ENCODE measurements at places on chromosomes 16 and 17.
A peak's percentile ranks its signal among the peaks of the same experiment; 100 is the strongest.

GRCh38 chr16:69890114-69890891, 60.8 kb upstream of the CLEC18A start:
- no peak for DNase-seq

GRCh38 chr17:802901-803881, 21.0 kb downstream of the MRM3 start:
- DNase-seq, result no peak

DNA sequence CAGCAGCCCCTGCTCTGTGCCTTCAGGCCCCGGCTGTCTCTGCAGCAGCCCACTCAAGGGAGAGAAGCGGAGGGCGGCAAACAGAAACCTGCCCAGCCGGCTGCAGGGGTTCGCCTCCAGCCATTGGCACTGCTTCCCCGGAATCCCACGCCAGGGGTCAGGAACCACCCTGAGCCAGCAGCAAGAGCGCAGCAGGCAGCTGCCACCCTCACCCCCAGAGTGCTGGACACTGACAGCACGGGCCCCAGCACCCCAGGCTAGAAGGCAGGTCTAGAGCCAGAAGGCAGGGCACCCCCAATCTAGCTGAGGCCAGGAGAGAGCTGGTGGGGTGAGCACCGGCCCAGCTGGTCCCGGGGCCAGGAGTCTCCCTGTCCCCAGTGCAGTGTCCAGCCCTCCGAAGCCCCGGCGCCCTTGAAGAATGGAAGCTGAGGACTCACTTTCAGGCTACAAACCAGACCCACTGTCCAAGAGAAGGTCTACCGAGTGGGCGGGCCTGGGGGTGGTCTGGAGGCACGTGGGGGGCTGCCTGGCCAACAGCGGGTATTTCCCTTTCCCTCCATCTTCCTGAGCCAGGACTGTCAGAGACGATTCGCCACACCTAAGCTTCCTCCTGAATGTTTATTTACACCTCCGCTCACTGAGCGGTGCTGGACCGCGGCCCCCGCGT, 8.4 kb downstream of the UBALD2 start:
- no peak for DNase-seq

- DNase-seq, result no peak
Observed at GRCh38 chr17:6304894-6305612, 129.9 kb downstream of the AIPL1 start.

DNA sequence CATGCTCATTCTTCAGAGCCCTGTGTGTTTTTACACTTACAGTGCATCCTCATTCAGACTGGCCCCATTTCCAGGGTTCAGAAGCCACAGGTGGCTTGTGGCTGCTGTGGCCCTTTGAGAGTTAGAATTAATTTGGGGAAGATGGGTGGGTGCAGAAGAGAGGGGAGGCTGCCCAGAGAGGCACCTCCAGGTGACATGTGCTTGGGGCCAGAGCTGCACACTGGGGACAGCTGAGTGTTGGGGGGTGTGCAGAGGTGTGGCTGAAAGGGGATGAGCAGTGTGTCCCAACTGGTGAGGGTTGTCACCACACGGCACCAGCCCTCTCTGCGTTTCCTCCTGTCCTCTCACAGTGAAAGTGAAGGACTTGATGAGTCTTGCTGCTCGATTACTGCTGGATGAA, 6.9 kb upstream of the EIF1 start:
- DNase-seq, result no peak

DNA sequence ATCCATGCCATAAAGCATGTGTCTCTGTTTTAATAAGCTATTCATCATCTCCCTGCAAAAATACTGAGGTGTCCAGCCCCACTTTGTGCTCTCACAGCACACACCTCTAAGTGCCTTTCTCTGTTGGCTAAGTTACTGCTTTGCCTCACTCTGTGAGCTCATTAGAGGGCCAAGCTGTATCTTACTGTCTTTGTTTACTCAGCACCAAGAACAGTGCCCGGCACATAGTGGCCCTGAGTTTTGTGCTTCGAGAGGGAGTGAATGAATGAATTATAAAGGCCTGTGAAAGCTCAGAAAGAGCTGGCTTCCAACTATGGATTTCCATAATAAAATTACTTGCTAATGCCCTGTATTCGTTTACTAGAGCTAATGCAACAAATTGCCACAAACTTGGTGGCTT, 50.2 kb upstream of the NOG start:
- peak; percentile 33 for DNase-seq

DNA sequence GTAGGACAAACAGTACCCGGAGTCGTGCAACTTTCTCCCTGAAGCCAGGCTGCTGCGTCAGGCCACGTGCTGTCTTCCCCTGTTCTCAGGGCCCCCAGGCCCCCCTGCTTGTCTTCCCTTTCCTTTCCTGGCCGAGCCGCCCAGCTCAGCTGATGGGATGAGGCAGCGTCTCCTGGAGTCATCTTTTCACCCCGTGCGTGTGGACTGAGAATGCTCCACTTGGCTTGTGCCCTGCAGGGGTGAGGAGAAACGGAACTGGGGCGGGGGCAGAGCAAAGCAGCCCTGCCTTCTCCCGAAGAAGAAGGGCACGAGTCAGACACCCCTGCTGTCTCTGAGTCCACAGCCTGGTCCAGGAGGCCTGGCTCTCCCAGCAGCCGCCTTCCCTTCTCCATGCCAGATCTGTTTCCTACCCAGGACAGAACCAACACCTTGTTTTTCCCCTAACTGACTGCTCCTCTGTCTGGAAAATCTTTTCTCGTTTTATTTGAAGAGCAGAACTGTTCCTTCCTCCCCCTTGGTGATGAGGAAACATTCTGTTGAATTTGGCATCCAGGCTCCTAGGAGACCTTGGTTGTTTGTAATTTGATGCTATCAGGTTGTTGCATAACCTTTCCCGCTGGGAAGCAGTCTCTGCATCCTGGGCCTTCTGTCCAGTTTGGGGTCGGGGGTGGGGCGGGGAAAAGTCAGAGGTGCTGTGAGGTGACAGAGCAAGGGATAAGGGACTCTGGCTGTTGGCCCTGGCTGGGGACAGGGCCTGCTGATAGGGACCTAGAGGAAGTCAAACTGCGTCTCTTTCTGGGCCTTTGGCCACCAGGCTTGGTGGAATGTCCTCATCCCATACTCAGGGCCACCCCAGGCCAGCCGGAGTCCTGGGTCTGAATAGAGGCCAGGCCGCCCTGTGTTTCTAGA, 78.8 kb downstream of the WIPI1 start:
- peak; percentile 52 for DNase-seq

- no peak for DNase-seq
Observed at GRCh38 chr17:83178533-83179304, 99.3 kb downstream of the METRNL start.

GRCh38 chr17:70961341-70961740, 792.0 kb downstream of the KCNJ2 start:
- no peak for DNase-seq

DNA sequence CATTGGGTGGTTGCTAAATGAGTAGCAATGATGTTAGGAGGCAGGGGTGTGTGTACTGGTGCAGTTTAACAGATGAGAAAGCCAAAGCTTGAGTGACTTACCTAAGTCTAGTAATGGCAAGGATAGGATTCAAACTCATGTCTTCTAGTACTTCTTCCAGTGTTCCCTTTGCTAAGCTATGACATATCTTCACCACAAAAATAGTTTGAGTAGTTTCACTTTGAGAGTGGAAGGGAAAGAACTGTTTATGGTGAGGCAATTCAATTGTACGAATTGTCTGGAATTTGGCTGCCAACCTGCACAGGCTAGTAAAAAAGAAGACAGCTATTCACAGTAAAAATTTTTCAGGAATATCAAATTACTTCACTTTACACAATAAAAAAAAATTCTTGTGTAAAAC, 138.0 kb downstream of the NLK start:
- DNase-seq, result no peak

DNA sequence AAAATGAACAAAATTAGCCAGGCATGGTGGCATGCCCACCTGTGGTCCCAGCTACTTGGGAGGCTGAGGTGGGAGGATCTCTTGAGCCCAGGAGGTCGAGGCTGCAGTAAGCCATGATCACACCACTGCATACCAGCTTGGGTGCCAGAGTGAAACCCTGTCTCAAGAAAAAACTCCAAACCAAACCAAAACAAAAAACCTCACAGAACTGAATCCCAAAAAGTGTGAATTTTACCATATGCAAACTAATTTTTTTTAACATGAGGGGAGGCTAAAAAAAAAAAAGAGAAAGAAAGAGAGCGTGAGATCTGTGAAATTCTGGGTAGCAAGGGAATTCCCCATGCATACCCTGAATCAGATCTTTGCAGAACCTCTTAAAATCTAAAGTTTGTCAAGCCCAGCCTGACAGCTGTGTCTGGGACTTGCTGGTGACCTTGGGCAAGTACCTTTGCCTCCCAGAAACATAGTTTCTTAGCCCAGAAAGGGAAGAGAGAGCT, 17.1 kb upstream of the CDH1 start:
- DNase-seq, result no peak

GRCh38 chr16:18041864-18042834, 294.4 kb downstream of the NPIPA8 start:
- no peak for DNase-seq

- no peak for DNase-seq
Observed at GRCh38 chr17:15161395-15161794, 103.7 kb downstream of the PMP22 start.

- DNase-seq, result no peak
Observed at GRCh38 chr17:28707339-28707720, 4.4 kb downstream of the PROCA1 start.

- no peak for DNase-seq
Observed at GRCh38 chr17:74078363-74078941, 125.0 kb upstream of the RPL38 start.

DNA sequence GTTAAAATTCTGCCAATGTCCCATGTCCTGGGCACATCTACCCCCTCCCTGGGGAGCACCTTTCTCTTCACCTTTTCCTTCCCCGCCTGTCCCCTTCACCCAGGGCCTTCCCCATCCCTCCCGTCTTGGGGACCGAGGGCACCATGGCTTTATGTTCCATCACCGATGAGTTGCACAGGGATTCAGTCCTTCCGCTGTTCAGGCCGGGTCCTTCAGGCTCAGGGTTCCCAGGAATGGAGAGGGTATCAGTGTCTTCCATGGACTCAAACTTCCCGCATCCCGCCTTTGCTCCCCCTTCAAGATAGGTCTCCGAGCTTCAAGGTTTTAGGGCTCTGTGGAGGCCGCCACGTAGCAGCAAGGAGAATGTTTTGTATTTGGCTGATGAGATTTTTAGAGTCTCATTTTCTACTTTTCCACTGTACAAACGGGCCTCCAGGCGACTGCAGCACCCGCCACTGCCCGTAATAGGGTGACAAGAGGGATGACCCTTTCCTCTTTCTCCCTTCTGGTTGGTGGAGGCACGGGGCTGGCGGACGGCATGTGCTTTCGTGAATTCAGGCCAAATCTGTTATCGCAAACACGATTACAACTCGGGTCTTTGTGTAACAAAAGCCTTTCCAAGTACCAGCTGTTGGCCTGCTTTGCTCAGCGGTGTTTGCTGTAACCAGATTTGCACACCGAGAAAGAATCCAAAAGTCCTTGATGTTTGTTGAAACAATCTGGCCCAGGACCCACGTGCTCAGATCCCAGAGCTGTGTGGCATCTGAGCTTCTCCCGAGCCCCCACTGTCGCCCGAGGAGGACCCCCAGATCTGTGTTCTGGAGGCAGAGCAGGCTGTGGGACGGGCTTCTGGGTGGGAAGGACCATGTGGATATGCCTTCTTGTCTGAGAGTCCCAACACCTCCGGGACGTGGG, 236.3 kb downstream of the SEC14L1 start:
- no peak for DNase-seq

DNA sequence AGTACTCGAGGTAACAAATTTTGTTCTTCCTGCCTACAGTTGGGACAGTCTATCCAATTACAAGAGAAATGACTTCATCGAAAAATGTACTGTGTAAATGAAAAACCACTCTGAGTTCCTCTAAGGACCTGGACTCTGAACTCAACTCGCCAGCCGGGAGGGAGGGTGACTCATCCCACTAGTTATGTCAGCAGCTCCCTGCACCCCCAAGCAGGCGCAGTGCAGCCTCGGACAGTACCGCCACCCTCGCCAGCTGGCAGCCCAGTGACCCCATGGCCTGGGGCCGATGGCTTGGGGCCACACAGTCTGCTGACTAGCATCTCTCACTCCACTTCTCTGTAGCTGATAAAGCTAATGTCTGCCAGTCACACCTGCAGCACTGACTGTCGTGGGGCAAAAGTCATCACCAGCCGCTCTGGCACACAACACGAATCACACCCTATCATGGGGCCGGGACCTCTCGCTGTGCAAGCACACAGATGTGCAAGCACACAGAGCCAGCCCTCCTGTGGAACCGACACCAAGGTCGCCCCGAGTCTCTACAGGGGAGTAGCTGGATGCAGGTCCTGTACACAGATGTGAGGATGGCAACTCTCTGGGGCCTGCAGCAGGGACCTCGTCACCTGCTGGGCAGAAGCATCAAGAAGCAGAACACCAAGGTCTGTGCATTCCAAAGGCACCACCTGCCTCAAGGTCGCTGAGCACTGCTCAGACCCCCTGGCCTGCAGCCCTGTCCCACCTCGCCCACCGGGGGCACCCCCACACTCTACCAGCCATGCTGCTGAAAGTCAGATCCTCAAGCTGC, 5.7 kb downstream of the CSNK1D start:
- DNase-seq, result no peak

DNA sequence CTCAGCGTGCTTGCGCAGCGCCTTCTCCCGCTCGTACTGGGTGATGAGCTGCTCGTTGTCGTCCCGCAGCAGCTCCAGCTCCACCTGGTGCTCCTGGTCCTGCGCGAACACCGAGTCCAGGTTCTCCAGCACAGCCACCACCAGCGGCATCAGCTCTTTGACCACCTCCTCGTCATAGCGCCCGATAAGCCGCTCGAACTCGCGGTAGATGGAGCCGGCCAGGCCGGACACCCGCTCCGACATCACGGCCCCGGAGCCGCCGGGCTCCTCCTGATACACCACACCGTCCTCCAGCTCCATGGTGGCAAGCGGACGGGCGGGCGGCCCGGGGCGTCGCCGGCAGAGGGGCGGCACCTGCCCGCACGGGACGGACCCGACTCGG, 320 bp downstream of the SPAG9 start:
- peak; percentile 78 for DNase-seq

DNA sequence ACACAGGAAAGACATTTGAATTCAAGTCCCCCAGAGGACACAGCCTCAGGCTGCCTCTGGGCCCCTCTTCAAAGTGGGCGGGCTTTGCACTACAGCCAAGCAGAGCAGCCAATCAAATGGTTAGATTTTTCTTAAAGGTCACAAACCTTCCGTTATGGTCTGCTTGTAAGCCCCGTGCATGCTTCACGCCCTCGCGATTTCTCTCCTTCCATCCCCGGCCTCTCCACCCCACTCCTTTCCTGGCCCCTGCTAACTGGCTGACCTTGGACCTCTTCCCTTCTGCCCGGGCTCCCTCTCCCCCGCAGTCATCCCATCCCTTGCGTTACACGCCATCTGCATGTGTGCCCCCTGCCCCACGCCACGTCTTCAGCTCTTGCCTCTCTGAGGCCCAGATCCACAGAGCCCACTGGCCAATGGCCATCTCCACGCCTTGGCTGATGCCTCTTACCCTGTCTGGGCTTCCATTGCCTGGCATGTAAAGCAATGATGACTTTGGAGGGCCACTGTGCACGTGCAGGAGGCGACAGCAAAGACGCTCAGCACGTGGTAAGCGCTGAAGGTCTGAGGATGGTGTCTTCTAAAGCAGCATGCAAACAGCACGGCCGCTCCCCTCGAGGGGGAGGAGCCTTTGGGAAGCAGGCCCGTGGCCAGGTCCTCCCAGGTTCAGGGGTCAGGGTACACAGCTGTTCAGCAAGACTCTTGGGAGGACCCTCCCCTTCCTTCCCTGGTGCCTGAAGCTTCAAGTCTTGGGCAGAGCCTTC, 86.8 kb downstream of the ZDHHC7 start:
- no peak for DNase-seq
